Thyroid gland (tissue), 4 donors: ENCODE measurements at places on chromosomes 16 and 17. TPM values are rescaled to one million over a fixed set of nuclear protein-coding genes. Genes with fewer than 3 reads are reported as not detected.

DNA sequence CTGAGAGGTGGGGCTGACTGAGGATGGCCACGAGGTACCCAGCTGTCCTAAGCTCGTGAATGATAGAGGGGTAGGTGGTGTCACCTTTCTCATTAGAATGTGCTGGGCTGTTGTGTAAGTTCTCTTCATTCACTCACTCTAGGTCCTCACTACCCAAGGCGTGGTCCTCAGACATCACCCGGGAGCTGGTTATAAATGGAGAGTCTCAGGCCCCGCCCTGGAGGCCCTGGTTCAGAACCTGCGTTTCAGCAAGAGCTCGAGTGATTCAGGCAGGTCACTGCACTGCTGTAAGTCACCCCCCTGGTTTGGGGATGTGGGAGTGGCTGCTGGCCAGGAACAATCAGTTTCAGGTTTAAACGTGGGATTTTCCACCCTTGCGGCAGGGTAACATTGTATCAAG, 139.8 kb downstream of the FOXL1 start:
- no peak for DNase-seq

GRCh38 chr17:73191443-73192205, 1.2 kb upstream of the COG1 start:
- DNase-seq, result peak; percentile 76

DNA sequence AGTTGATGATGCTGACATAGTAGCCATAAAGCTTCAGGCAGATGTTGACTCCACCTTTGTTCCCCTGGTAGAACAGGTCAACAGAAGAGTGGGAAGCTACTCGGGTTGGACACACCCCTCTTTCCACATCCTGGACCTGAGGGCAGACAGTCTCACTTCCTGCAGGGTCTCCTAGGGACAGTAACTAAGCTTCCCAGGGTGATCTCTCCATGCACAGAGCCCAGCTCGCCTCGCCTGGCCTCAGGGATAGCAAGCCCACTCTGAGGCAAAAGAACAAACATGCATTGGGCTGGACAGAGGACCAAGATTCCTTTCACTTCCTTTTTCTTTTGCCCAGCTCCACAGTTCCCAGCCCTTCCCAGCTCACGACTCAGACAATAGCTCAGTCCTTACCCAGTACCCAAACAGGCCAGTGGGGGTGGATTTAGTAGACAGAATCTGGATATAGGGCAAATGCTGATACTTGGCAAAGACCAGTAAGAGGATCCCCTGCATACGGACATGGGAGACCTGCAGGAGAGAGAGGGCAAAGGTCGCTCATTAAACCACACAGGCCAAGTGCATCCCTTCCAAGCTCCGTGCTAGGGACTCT, 7.0 kb downstream of the INPP5K start:
- no peak for DNase-seq

- DNase-seq, result peak; percentile 59
These were observed 55.2 kb downstream of the RAI1 start for GRCh38 chr17:17736205-17737183.

GRCh38 chr17:82940226-82941020, 100.6 kb upstream of the ZNF750 start:
- DNase-seq, result no peak

DNA sequence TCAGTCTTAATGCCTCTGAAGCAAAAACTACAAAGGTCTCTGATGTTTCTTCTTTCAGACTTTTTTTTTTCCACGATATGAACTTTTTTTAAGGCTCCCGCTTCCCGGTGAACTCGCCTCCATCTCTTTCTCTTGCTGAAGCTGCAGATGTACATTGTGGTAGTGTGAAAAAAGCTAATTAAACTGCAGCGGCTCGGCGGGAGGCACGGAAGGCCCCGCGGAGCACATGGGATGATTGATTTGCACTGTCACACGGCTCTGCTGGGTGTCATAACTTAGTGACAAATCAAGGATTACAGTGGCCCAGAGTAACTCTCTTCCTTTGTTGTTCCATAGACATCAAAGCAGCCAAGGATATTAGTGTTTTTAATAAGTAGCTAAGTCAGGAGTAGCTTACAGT, 196.3 kb downstream of the AXIN2 start:
- DNase-seq, result no peak

GRCh38 chr17:36566081-36566480, 21.4 kb downstream of the GGNBP2 start:
- DNase-seq, result no peak

DNA sequence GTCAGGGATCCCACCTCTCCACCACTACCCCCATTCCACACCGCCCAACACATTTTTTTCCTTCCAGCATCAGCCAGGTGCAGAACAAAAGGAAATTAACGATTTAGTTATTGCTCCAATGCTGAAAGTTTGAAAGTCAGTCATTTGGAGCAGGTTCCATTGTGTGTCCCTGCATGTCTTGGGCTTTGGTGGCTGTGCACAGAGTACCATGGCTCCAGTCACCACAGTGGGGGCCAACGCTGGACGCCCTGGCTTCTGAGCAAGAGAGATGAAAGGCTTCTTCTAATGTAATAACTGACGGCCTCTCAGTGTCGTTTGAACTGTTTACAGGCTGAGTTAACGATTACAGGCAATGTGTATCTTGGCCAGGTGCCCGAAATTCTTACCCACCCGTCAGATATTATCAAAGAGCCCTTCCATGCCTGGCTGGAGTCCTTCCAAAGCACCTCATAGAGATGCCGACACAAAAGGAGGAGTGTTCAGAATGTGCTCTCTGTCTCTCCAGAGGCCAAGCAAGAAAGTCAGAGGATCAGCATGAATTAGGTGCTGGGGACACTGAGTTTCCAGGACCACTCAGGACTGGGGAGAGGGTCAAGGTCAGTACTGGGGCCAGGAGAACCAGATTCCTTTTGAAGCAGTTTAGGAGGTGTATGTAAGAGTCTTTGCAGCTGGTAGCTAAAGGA, 25.9 kb downstream of the RNF43 start:
- peak; percentile 79 for DNase-seq

- no peak for DNase-seq
These were observed 20.2 kb downstream of the FBXO39 start for GRCh38 chr17:6796017-6796886.

DNA sequence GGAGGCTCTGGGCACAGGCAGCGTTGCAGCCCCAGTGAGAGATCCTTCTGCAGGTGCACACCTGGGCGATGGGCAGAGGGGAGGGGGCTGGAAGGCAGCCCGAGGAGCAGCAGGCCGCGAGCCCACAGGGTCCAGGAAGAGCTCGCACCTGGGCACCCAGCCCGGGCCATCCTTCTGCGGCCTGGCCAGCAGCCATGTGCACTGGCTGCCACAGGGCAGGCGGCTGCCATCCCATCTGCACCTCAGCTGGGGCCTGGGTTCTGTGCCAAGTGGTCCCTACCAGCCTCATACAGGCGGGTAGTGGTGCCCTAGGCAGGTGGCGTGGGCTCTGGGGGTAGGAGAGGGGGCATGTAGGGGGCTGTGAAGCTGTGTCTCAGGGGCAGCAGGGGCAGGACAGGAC, 197.2 kb downstream of the RBFOX3 start:
- peak; percentile 35 for DNase-seq

- DNase-seq, result no peak
These were observed 7.8 kb downstream of the TMEM98 start for GRCh38 chr17:32935726-32936125.

- no peak for DNase-seq
These were observed 245.2 kb downstream of the XYLT1 start for GRCh38 chr16:17225541-17225940.

DNA sequence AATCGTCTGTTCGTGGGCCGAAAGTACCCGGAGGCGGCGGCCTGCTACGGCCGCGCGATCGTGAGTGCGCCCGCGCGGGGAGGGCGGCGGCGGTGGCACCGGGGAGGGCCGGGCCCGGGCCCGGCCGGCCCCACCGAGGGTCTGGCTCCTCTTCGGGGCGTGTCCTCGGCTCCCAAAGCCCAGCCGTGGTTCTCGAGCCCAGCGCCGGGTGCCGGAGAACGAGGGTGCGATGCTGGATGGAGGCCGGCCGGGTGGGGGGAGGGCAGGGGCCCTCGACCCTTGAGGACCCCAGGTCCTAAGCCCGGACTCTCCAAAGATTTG, 375 bp downstream of the STUB1 start:
- no peak for DNase-seq

DNA sequence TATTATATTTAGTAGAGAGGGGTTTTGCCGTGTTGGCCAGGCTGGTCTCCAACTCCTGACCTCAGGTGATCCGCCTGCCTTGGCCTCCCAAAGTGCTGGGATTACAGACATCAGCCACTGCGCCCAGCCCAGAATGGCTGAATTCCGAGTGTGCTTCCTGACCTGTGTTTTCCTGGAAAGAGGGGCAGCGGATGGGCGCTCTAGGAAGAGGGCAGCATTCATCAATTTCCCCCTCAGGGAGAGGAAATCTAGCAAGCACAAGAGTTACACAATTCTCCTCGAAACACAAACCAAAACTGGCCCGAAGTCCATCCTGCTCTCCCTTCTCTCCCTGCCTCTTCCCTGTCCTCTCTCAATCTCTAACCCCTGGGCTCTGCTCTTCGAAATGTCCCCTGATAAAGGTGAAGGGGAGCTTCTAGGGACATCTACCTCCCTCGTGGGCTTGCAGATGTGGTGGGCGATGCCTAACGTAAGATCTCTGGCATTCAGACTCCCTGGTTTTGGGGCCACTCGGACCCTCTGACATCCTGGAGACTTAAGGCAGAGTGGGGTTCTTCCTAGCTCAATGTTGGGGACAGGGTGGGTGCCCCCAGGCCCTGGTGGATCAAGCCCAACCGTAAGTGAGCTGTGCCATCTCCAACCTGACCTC, 1.0 kb downstream of the IL27 start:
- peak; percentile 60 for DNase-seq

DNA sequence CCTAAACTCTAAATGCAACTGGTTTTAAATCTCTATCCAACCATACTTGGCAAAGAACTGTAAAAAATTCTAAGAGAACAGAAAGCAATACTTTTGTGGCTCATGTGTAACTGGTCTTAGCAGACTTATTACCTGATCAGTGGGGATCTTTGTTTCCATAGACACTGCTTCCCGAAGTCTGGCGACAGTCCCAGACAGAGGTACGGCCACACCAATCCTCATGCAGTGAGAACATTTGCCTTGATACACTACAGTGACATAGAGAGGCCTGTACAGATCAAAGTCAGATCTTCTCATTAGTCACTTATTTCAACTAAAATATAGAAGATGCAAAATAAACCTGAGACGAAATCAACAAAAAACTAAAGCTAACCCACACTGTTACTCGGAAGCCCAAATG, 43.9 kb downstream of the USP31 start:
- DNase-seq, result no peak

GRCh38 chr17:38508954-38509771, 80.9 kb downstream of the ARHGAP23 start:
- DNase-seq, result peak; percentile 77

- DNase-seq, result no peak
These were observed 305.2 kb downstream of the CDH8 start for GRCh38 chr16:61730997-61731396.

- DNase-seq, result no peak
These were observed 29.7 kb downstream of the LDHD start for GRCh38 chr16:75086688-75087374.

DNA sequence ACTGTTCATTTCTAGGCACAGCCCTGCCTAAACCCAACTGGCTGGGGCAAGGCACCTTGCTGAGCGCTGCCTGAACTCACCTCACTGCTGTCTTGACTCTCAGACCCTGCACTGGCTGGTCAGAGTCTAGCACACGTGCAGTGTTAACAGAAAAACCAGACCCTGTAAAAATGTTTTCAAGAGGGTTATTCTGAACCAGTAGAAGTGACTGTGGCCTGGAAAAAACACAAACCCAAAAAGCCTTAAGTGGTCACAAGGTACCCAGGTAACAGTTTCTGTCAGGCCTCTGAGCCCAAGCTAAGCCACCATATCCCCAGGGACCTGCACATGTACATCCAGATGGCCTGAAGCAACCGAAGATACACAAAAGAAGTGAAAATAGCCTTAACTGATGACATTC, 6.1 kb upstream of the EIF4A3 start:
- DNase-seq, result no peak

DNA sequence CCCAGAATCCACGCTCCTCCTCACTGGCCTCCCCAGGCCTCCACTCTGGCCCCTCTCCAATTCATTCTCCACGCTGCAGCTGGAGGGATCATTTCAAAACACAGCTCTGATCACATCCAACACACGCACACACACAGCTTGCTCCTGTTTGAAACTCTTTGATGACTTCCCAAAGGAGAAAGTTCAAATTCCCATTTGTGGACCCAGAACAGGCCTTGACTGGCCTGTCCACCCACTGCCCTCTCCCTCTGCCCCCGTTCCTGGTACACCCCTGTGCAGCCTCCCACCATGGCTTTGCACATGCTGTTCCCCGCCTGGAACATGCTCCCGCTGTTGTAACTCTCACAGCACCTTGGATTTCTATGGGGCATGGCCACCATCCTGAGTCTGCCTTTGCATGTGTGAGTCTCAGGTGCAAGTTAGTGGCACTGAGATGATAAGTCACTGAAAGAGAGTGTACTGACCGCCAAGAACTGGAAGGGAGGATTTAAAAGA, 100.0 kb downstream of the GSG1L start:
- DNase-seq, result no peak

DNA sequence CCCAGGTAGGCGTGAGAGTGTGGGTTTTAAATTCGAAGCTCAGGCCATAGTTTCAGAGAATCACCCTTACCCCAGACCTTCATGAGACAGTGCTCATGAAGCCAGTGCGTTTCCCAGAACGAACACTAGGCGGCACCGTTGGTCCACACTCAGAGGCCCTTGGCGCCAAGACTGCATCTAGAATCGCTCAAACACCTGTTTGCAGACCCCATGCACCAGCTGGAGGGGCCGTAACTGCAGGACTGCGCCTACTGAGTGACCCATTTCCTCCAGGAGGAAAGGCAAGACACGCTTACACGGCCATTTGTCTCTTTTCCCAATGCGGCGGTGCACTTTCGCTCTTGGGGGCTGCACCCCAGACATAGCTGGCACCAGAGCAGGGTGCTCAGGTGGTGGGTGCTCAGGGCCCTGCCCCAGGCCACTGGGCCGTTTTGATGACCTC, 34.0 kb downstream of the ADGRG5 start:
- DNase-seq, result peak; percentile 74

DNA sequence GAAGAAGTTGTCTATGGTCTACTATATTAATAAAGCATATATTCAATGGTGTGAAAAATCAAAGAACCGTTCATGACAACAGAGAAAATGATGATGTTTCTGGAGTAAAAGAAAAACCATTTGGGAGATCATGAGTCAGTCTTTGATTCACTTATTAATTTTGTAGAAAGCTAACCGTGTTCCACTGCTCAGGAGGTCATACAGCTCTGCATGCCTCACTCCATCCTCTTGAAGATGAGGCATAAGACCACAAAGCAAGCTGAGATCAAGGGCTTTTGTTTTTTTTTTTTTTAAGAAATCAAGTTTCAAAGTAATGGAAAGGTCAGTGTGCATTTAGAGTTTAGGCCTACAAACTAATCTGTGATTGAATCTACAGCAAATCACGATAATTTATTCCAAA, 206.4 kb downstream of the CEP112 start:
- no peak for DNase-seq

Gene ZFHX3
- total RNA-seq, result 54.3 TPM

Gene BORCS6
- total RNA-seq, result 7.7 TPM

Gene CMTM2
- total RNA-seq, result 1.1 TPM

Gene CFAP97D1
- total RNA-seq, result 0.13 TPM

Gene GPRC5B
- 26.2 TPM for total RNA-seq

Gene PIMREG
- total RNA-seq, result not detected

Gene ALDH3A1
- total RNA-seq, result 1.1 TPM

Gene ANTKMT
- 70.4 TPM for total RNA-seq

Gene SLC6A4
- total RNA-seq, result under 0.01 TPM

Gene KRT15
- not detected for total RNA-seq

Gene TLCD2
- total RNA-seq, result 5.6 TPM

Gene PRAC2
- total RNA-seq, result not detected

Gene C17orf78
- not detected for total RNA-seq
